ENCODE measurements at places on chromosomes 7 and 10.

DNA sequence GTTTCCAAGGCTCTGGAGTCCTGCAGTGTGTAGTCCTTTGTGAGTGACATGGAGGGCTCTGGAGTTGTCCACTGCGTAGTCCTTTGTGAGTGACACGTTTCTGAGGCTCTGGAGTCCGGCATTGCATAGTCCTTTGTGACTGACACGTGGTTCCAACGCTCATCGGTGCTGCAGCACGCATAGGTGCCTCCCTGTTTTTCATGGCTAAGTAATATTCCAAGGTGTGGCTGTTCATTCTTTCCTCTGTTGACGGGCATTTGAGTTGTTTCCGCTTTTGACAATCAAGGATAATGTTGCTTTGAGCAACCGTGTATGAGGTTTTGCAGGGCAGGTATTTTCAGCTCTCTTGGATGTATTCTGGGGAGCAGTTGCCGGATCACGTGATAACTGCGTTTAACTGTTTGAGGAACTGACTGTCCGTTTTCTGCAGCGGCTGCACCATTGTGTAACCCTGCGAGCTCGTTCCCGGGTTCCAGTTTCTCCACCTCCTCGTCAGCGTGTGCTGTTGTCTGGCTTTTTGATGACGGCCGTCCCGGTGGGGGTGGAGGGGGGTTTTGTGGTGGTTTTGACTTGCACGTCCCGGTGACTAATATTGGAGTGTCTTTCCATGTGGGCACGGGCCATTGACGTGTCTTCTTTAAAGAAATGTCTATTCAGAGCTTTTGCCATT is 21.1 kb downstream of the FAM20C start:
- no peak for ATAC-seq

GRCh38 chr7:120554960-120555571 is 282.1 kb downstream of the KCND2 start:
- peak; percentile 99 for ATAC-seq

DNA sequence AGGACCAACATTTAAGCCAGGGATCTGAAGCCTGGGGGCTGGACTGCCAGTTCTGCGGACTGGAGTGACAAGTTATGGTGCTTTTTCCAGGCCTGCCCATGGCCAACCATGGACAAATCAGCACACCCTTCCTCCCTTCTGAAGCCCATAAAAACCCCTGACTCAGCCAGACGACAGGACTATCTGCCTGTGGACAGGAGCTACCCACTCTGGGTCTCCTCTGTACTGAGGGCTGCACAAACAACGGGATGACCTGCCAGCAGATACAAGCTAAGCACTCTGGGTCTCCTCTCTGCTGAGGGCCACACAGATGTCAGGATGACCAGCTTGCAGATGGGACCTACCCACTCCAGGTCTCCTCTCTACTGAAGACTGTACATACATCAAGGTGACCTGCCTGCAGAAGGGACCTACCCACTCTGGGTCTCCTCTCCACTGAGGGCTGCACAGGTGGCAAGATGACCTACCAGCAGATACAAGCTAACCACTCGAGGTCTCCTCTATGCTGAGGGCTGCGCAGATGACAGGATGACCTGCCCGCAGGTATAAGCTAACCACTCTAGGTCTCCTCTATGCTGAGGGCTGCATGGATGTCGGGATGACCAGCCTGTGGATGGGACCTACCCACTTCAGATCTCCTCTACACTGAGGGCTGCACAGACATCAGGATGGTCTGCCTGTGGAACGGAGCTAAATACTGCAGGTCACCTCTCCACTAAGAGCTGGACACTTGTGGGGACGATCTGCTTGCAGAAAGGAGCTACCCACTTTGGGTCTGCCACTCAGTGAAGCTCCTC is 110.1 kb upstream of the GPR22 start:
- ATAC-seq, result no peak

- ATAC-seq, result no peak
Observed at GRCh38 chr10:5945190-5945509, 32.2 kb downstream of the IL15RA start.

GRCh38 chr10:121981346-121981745 is 6.3 kb upstream of the NSMCE4A start:
- no peak for ATAC-seq
